Tibial nerve (tissue), 4 donors: ENCODE measurements at places on chromosomes 2 and 18. TPM values are rescaled to one million over a fixed set of nuclear protein-coding genes. Genes with fewer than 3 reads are reported as not detected.

DNA sequence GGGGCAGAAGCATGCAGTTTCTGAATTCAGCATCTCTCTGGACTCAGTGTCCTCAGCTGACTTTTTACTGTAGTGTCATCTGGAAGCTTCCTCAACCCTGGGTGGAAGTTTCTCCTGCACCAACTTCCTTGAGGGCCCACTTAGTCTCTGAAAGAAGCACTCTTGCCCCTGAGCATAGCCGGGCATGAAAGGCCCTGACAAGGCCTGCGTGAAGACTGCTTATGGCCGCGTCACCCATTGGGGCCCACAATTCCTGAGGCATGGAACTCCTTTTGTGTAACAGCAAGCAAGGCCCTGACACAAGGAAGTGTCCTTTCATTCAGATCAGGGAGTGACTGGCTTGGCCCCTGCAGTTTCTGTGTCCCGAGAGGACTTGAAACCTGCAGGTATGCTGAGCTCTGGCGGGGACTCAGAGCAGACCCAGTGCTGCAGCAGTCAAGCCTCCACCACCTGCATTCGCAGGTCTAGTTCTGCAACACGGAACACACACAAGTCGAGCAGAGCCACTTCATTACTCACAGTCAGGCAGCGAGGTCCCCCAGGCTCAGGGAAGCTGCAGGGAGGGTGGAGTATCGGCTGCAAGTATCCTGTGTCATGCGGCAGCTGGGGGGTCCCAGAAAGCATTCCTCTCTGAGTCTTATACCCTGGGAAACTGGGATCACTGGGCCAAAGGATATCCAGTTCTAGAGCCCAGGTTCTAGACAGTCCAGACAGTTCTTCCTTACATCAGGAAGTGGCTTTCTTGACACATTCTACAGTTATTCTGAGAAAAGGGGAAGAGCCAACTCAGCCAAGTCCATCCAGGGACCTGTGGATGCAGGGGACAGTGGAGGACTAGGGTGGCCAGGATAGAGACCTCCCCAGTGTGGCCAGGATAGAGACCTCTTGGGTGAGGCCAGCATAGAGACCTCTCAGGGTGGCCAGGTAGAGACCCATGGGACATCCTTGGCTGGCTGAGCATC, 35.6 kb upstream of the PRLH start:
- DNase-seq: no peak

- DNase-seq: no peak
Measured at GRCh38 chr2:100954044-100954420, 48.1 kb upstream of the RPL31 start.

DNA sequence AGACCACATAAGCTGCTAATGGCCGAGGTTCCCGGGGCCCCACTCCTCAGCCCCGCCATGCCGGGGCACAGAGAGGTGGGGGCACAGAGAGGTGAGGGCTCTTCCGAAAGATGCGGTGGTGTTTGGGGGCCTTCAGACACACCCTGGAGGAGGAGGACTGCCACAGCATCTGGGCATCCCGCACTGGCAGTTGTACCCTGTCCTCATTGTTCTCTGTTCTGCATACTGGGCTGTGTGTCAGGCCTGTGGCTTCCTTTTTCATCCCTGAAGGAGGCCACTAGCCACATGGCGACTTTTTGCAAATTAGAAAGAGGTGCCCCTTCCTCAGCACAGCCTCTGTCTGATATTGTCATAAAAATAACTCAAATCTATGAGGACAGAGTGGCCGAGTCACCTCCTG, 150.1 kb downstream of the CTIF start:
- no peak for DNase-seq

DNA sequence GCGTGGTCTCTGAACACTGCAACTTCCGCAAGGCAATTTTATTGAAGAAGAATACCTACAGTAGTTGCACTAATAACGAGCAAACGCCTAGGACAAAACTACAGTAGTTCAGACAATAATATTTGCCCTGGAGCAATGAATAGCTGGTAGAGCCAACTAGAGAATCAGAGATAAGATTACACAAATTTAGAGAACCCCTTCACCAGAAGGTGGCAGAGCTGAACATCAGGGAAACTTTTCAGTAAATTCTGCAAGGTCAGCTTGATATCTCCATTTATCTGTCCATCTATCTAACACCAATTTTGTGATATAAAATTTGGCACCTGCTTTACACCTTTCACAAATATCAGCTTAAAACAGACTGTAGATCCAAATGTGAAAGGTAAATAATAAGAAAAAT, 43.8 kb downstream of the CDH19 start:
- DNase-seq: peak; percentile 38

GRCh38 chr2:152497481-152498052, 162.6 kb downstream of the FMNL2 start:
- DNase-seq: no peak

- DNase-seq: no peak
Measured at GRCh38 chr2:11387100-11387390, 42.6 kb upstream of the ROCK2 start.

GRCh38 chr2:237307474-237307873, 106.5 kb downstream of the COL6A3 start:
- no peak for DNase-seq

DNA sequence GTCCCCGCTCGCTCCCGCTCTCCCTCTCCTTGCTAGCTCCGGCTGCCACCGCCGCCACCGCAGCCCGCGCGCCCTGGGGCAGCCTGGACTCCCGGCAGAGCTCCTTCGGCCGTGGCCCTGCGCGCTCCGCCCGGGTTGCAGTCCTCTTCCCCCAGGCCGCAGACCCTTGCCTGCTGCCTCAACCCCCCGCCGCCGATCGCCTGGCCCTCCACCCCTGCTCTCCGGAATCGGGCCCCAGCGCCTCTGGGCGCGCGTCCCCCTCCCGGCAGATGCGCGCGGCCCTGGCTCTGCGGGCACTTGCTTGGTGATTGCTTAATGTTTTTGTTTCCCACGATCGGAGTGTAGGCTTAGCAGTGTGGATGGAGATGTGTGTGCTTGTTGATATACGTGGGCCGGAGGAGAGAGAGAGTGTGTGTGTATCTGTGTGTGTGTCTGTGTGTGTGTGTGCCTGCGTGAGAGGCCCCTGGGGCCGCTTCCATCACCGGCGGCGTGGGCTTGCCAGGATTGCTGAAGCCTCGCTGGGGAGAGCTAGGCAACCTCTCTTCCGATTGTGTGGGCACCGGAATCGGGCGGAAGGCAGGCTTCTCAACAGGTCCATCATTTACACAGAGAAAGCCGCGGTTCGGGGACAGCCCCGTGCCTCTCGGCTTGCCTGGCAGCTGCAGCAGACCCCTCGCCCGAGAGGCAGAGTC, 877 bp downstream of the INHBB start:
- no peak for DNase-seq

Gene AQP12A
- total RNA-seq: not detected

Gene SULT1C2
- total RNA-seq: 2.0 TPM

Gene BARD1
- 16.0 TPM for total RNA-seq

Gene REG3A
- not detected for total RNA-seq
